Naive thymus-derived CD8-positive, alpha-beta T cell (primary cell): ENCODE measurements at places on chromosomes 5 and 9.

- H3K27me3 ChIP-seq, result no peaks in the 10 kb centered on the region
- peaks cover 25% of the 10 kb centered on the region for H3K4me1 ChIP-seq
- no peak overlapping the region for H3K4me3 ChIP-seq
- no peaks in the 10 kb centered on the region for H3K36me3 ChIP-seq
- H3K27ac ChIP-seq, result no peak overlapping the region
These were observed 208.9 kb upstream of the SLC30A5 start for GRCh38 chr5:68884883-68885282.

DNA sequence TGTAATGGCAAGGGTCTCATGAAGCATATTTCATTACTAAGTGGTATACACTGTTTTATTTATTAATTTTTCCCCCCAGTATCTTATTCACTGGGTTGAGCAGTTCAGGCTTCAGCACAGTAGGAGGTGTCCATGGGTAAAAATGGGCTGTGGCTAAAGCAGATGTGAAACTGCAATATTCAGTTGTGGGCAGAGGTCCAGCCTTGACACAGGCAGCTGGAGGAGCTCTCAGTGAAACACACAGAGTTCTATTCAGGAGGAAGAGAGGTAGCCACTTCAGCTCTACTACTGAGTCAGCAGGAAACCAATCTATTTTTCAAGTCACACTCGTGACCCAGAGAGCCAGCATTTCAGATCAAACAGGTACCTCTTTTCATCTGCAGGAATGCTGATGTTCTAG lies 418.3 kb downstream of the CDH10 start:
- no peak for DNase-seq
- H3K27me3 ChIP-seq, result no peaks in the 10 kb centered on the region
- H3K27ac ChIP-seq, result no peak overlapping the region
- no peaks in the 10 kb centered on the region for H3K4me1 ChIP-seq
- no peaks in the 10 kb centered on the region for H3K36me3 ChIP-seq

- no peak for DNase-seq
- H3K4me1 ChIP-seq, result no peaks in the 10 kb centered on the region
- no peaks in the 10 kb centered on the region for H3K27me3 ChIP-seq
These were observed 982.2 kb downstream of the TLE1 start for GRCh38 chr9:80707120-80707519.

DNA sequence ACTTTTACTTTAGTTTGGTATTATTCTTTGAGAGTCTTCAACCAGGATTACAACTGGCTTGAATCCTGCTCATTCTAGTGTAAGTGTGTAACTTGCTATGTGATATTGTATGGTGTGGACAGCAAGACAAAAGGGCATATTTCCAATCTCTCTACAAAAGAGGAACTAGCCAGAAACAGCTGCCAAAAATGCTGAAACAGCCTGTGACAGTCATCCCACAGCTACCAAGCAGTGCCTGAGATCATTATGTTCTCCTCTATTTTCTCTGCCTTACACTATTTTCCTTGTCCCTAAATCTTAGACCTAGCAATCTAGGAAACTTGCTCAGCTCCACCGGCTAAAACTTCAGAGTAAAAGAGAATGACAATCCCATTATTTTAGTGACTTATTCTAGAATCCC lies 42.8 kb downstream of the WDR41 start:
- H3K27ac ChIP-seq, result no peak overlapping the region
- H3K4me1 ChIP-seq, result no peaks in the 10 kb centered on the region
- no peaks in the 10 kb centered on the region for H3K27me3 ChIP-seq
- no peak overlapping the region for H3K4me3 ChIP-seq
- peaks cover 36% of the 10 kb centered on the region for H3K36me3 ChIP-seq
- no peak for DNase-seq

DNA sequence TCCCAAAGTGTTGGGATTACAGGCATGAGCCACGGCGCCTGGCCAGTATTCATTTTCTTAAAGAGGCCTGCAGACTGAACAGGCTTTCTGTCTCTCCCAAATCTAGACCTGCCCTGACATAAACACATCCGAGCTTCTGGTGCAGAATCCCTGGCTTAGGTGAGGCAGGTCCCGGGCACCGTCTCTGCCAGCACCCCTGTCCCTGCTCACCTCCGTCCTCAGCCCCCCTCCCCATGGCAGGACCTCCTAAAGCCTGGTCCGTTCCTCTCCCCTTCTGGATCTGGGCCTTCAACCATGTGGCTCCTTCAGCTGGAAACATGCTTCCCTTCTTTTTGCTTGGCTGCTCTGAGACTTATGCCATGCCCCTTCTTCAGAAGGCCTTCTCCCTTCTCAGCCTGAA lies 22.7 kb upstream of the RXRA start:
- H3K27me3 ChIP-seq, result no peaks in the 10 kb centered on the region
- no peak overlapping the region for H3K27ac ChIP-seq
- no peak overlapping the region for H3K4me3 ChIP-seq
- peaks cover 18% of the 10 kb centered on the region for H3K4me1 ChIP-seq

- H3K4me1 ChIP-seq, result peaks cover 46% of the 10 kb centered on the region
- peak overlapping the region; percentile 98 for H3K4me3 ChIP-seq
- peak overlapping the region; percentile 99 for H3K27ac ChIP-seq
- peaks cover 18% of the 10 kb centered on the region for H3K36me3 ChIP-seq
These were observed 519 bp downstream of the ZER1 start for GRCh38 chr9:128771094-128771721.
